ENCODE measurements at places on chromosomes 13 and 19.

DNA sequence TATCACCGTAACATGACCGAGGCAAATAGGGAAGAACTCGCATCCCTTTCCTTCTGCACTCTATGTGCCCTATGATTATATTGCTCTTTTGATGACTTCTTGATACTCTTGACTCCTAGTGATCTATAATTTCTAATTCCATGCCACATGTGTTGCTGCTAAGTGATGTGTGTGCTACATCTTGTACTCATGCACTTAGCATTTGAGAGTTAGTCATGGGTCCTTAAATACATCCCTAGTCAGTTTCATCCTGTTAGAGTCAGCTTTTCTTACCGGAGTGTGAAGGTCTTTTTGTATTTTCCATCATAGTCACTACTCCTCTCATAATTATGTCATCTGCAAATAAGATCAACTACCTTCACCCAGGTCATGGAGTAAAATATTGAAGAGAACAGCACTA is 30.2 kb downstream of the RXFP2 start:
- no peak for DNase-seq

DNA sequence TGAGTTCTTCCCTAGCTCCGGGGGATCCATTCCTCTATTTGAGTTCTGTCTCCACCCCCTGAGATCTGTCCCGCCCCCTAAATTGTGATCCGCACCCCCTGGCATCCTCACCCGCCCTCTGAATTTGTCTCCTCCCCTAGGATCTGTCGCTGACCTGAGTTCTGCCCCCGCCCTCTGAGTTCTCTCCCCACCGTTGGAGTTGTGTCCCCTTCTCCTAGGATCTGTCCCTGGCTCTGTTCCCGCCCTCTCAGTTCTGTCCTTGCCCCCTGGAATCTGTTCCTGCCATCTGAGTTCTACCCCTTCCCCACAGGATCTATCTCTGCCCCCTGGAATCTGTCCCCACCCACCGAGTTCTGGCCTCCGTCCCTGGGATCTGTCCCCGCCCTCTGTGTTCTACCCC is 1.0 kb upstream of the SLC17A7 start:
- no peak for DNase-seq

DNA sequence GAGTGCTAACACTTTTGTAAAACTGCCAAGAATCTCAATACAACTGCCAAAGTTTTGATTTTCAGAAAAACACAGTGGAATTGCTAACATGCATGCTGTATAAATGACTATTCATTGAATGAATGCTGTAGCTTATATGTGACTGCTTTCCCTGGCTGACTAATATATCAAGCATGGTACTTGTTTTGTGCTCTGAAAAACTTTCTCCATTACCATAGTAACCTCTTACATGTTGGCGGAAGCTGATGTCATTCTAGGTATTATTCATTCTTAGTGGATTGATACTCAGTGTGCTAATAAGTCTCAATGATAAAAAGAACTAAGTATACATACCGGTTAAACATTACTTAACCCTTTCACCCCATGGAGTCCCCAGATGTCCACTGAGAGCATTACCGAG is 166.1 kb upstream of the MYO16 start:
- DNase-seq = no peak

DNA sequence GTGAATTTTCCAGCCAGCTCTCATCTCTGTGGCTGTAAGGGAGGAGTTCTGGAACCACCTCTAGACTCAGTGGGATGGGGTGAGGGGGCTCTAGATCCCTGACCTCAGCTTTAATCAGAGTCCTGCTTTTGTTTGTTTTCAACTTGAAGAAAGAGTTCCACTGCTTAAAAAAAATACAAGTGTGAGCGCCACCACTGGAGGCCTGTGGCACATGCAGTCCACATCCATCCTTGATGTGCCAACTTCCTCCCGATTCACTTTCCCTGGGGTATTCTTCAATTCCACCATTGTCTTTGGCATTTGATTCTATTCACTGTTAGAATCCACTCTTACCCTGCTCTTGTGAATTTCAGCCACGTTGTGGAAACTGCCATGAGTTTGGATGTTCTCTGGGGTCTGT is 62.4 kb upstream of the GJB6 start:
- DNase-seq = no peak

- no peak for DNase-seq
Observed at GRCh38 chr13:41054212-41054877, 7.0 kb upstream of the WBP4 start.

- DNase-seq = no peak
Observed at GRCh38 chr13:64817691-64818090, 2412.4 kb downstream of the PCDH9 start.

GRCh38 chr19:13884726-13885591 is 8.0 kb downstream of the NANOS3 start:
- no peak for DNase-seq

Measured in stimulated activated CD8-positive, alpha-beta memory T cell treated with anti-CD3 and anti-CD28 coated beads, Interleukin-2, amount 100 ng/mL, for 48 hours (primary cell).